ENCODE measurements at places on chromosomes 1 and 21.

- no peak for DNase-seq
These were observed 141.8 kb downstream of the HIVEP3 start for GRCh38 chr1:41776891-41777441.

- no peak for DNase-seq
These were observed 48.9 kb downstream of the CAPN8 start for GRCh38 chr1:223616586-223616985.

DNA sequence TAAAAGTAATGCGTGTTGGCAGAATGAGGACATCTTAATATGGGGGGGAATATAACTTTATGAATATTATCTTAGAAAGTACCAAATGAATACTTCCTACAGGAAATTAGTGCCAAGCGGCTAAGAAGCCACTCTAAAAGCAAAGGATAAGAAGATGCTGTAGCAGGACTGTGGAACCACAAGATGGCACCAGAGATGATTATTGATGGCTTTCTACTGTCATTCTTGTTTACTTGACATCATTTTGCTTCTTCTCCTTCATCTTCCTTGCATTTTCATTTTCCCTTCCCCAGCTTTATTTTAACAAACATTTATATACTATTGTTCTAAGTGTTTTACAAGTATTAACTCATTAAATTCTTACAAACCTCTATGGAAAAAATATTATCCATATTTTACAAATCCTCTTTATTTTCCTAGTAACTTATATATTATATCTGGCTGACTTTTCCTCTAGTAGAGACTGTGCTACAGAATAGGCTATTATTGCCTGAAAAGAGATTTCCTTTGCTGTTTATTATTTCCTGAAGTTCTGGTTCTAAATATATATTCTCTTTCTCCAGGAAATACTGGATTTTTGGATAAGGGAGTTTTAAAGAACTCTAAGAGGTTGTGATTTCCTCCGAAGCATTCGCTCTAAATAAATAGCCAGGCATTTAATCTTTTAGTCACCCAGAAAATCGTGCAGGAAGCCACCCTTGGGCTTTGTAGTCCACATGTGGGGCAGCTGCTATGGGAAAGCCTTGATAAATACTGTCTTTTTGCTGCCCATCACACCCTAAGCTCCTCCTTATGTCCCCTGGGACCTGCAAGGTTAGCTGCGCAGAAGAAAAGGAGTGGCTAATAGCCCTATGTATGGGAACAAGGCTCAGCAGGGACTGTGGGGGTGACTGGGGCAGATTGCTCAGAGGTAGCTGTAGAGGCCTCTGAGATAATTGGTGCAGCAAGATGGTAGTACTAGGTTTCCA, 69.8 kb downstream of the TPR start:
- DNase-seq: peak; percentile 43

- DNase-seq: no peak
These were observed 125.9 kb downstream of the RUNX1 start for GRCh38 chr21:34923202-34923601.

DNA sequence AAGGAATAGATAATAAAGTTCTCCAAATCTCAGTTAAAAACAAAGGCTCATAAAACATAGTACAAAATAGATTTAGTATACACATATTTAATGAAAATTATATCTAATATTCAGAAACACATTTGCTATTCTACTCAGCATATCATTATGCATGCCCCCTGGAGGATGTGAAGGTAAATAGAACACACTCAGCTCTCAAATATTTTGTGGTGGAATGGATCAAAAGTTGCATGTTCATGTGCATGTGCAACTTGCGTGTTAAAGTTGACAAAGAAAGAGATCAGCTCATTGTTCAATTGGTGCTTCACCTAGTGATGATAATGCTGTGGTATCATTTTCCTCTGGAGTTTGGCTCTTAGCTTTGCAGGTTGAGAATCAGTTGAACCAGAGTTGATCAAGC, 4.9 kb upstream of the ZNF644 start:
- peak; percentile 17 for DNase-seq

GRCh38 chr1:186461014-186461413, at the start of gene PDC:
PDC (minus strand) TSS chr1:186461114; CDS start chr1:186449459, 11,655 bp downstream.
- DNase-seq: no peak

GRCh38 chr1:213568929-213569815, 418.6 kb upstream of the PROX1 start:
- no peak for DNase-seq

DNA sequence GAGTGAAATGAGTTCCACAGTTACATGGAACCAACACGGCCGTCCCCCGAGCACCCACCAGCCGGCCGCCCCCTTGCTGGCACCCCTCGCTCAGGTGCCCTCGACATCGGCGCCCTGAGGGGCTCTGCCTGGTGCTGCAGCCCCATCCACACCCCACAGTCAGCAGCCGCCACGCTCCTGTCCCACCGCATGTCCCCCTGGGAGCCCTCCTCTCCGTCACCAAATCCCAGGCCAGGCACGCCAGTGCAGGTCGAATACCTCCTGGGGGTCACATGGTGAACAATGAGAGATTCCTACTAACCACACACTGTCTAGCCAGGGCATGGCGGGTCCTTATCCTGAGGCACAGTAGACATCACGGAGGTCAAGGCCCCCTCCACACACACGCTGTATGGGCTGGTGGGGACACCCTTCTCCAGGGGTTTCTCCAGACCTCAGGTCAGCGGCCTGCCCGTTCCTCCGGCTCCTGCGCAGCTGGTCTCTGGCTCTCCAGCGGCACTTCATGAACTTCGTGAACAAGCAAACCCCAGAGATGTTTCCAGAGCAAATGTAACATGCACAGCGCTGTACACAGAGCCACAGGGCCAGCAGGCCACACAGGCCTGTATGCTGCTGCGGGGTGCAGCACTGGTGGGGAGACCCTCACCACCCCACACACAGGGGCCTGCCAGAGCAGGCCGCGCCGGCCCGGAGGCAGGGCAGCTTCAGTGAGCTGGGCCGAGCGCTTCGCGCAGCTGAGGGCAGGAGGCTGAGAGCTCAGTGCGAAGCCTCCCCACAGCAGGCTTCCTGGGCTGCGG, 21.8 kb downstream of the POFUT2 start:
- no peak for DNase-seq

GRCh38 chr1:174815036-174815435, 184.7 kb upstream of the CACYBP start:
- DNase-seq: peak; percentile 54

- DNase-seq: no peak
These were observed 20.9 kb downstream of the PLA2G2F start for GRCh38 chr1:20160034-20160433.

- no peak for DNase-seq
These were observed 53.4 kb downstream of the UCHL5 start for GRCh38 chr1:193005785-193006184.

- no peak for DNase-seq
These were observed 15.1 kb downstream of the BLACAT1 start for GRCh38 chr1:205440476-205441317.

DNA sequence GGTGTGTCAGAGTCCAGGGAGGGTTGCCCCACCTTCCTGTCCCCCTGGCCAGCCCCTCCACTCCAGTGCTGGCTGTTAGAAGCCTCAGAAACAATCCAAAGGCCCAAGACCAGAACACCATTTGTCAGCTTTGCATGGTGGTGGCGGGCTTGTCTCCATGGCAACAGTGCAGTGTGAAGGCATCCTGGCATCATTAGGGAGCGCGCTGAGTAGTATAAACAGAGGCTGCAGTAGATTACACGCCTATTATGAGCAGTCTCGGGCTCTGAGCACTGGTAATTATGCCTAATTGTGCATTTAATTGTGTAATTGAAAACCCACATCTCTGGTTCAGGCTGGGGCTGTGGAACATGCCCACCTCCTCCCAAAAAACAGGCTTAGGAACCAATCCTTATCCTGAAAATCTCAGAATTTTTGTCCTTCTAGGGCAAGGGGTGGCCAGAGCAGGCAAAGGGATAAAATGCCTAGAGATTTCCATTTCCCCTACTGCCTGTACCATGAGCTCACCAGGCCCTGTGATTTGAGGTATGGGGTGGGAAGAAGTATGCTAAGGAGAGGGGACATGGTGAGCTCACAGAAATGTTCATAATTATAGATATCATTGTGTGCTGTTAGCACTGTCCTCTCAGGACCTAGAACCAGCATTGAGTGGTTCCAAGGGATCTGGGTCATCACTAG, 11.7 kb downstream of the NKAIN1 start:
- DNase-seq: no peak

DNA sequence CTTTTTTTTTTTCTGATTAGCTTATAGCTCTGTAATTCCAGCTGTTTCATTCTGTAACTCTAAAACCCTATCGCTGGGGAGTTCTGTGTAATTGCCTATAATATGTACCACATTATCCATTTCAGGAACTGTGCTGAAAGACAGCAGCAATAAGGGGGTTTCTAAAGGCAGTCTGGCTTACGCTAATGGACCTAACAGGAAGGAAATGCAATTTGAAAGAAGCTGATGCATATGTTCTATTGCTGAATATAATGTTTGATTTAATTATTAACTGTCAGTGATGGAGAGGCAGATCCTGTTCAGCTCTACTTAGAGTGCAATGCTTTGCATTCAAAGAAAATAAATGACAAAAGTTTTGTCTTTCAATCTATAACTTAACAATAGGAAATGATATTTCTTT, 209.4 kb upstream of the SNX7 start:
- no peak for DNase-seq

DNA sequence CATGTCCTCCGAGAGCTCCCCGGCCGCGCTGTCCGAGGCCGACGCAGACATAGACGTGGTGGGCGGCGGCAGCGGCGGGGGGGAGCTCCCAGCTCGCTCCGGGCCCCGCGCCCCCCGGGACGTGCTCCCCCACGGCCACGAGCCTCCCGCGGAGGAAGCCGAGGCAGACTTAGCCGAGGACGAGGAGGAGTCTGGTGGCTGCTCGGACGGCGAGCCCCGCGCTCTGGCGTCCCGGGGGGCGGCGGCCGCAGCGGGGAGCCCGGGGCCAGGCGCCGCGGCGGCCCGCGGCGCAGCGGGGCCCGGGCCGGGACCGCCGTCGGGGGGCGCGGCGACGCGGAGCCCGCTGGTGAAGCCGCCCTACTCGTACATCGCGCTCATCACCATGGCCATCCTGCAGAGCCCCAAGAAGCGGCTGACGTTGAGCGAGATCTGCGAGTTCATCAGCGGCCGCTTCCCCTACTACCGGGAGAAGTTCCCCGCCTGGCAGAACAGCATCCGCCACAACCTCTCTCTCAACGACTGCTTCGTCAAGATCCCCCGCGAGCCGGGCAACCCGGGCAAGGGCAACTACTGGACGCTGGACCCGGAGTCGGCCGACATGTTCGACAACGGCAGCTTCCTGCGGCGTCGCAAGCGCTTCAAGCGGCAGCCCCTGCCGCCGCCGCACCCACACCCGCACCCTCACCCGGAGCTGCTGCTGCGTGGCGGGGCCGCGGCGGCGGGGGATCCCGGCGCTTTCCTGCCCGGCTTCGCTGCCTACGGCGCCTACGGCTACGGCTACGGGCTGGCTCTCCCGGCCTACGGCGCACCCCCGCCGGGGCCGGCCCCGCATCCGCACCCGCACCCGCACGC, 547 bp downstream of the FOXD2 start:
- DNase-seq: no peak

DNA sequence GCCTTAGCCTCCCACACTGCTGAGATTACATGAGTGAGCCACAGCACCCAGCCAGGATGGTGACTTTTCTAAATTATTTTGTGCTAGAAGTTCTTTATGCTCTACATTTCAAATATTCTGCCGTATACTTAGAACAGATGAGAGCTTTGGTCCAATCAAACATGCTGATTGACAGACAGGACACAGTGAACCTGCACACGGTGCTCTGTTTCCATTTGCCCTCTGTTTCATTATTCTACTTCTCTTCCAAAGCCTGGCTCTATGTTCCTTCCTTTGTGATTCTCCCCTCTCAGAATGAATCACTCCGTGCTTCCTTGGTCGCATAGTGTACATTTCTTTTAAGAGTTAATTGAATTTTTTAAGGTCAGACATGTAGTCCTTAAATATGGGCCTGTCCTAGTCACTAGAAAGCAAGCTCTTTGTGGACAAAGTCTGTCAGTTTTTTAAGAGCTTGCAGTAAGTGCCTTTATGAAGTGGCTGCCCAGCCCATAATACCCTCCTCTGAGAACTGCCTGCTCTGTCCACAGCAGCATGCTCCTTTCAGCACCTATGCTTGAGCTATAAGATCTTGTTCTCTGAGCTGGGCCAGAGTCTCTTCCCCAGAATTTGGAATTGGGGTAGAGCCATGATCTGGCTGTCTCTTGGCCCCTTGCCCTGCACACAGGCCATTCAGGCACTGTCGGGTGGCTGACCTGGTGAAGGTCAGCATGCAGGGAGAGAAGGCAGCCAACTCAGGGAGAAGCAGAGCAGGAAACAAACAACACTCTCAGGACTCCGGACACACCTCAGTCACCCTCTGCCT, 66.8 kb upstream of the SLC44A3 start:
- no peak for DNase-seq

DNA sequence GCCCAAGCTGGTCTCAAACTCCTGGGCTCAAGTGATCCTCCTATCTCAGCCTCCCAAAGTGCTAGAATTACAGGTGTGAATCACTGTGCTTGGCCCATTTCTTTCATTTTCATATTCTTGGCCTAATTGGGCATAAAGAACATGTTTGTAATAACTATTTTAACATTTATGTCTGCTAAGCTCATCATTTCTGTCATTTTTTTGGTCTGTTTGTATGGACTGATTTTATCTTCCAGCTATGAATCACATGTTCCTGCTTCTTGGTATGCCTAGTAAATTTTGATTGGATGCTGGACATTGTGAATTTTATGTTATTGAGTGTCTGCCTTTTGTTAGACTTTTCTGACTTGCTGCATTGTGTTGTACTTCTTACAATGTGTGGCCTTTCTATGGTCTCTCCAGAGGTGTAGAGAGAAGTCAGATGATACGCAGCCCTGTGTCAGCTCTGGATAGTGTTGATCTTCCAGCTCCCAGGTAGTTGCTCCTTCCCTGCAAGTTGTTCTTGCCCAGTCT, 39.0 kb upstream of the PPM1J start:
- no peak for DNase-seq

DNA sequence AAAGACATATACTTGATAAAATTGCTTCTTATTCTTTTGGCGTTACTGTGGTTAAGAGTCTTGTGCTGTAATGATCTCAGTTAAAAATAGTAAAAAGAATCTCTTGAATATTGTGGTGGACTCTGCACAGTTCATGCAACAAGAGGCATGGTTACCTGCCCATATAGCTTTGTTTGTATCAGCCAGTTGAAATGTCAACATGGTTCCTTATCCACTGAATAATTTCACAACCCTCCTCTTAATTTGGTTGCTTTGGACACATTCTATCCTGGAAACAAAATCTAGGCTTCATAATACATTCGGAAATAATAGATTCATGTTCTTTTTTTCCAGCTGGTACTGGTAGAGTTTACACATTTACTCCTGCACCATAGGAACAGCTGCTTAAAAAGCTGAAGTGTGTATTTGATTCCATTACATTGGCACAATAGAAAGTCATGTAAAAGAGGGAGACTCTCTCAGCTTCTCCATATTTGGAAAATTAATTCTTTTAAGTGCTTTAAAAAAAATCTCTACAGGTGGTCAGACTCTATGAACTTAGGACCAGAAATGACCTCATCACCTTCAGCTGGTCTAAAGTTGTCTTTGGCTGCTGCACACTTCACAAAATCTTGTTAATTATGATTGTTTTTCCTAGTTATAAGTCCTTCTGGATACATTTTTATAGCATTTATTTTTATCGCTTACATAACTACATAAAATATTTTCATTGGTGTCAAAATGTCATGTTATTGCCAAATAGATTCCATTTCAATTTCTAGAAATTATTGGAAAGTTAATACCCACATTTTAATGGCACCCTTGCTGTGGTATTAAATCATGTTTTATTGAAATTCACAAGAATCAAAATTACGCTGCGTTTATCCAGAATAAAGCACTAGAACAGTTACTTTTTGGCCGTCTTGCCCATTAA, 100.2 kb downstream of the LTN1 start:
- no peak for DNase-seq
